ENCODE measurements at places on chromosomes 11 and 22.

DNA sequence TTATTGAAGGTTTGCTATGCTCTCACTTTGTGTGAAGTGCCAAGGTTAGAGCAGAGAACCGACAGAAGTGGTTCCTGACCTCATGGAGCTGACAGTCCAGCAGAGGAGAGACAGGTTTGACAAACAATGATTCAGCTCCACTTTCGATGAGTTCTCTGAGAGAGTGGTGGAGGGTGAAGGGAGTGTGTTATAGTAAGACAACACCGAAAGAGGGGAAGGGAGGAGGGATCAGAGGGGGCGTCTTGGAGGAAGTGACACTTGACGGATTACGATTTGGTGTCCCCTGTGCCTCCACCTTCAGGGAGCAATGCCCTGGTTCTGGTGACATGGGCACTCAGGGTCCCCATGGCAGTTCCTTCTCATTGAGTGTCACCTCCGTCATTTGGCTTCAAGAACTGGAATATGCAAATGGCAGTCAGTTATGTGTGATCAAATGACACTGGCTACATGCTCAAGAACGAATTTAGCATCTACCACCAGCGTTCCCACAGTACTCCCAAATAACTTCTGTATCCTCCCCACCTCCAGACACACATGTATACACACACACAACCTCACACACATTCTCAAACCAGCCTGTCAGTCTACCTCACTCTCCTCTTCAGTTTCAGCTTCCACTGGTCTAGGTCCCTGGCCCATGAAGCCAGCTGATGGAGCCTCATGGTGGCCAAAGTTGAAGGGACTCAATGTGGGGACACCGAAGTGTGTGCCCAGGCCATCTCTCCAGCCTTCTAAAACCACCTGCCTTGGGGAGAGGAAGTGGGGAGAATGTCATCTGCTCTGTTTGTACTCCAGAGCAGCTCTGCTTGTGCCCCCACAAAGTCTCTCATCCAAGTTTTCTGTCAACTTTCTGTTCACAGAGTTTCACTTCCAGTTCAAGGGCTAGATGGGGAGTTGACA, 31.4 kb upstream of the NUP160 start:
- DNase-seq = no peak

DNA sequence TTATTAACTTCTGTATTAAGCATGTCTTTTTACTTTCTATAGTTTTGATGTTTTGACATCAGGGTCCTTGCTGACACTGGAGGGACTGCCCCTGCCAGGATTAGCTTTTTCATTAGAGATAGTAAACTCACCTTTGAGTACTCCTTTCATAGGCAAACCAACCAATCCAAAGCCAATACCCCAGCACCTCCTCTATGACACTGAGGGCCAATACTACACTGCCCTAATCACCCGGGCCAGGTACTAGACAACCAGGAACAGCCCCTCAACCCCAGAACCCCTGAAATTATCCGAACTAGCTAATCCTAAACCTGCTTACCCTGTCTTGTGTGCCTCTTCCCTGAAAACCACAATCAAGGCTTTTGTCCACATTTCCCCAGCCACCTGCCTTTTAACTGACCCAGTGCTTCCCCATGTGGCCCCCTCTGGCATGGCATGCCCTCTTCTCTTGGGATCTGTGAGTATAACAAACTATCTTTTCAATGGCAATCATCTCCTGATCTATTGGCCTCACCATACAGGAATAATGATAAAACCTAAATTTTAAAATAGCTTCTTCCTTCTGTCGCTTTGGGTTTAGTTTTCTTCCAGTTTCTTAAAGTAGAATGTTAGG, 31.2 kb downstream of the RAB6A start:
- DNase-seq = no peak

GRCh38 chr22:19719488-19720021, 3.8 kb upstream of the GP1BB start:
- DNase-seq = no peak

GRCh38 chr11:43644621-43645299, 35.8 kb upstream of the HSD17B12 start:
- no peak for DNase-seq

DNA sequence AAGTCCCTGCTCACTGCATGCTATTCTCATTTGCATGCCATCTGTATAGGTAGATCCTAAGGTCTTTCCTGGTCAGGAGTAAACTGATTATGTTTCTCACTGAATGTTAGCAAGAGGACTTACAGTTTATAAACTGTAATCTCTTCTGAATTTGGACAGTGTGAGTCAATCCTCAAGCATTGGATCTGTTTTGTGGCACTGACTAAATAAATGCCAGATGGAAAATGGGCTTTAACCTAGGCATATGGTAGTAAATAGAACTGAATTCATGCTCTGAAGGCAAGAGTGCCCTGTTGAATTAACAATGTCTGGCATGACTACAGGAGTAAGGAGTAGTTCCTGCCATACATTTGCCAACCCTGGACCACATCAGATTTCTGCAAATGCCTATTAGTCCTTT, 11.4 kb downstream of the FAM181B start:
- DNase-seq = no peak

GRCh38 chr11:6925636-6926207, 504 bp upstream of the ZNF215 start:
- no peak for DNase-seq

DNA sequence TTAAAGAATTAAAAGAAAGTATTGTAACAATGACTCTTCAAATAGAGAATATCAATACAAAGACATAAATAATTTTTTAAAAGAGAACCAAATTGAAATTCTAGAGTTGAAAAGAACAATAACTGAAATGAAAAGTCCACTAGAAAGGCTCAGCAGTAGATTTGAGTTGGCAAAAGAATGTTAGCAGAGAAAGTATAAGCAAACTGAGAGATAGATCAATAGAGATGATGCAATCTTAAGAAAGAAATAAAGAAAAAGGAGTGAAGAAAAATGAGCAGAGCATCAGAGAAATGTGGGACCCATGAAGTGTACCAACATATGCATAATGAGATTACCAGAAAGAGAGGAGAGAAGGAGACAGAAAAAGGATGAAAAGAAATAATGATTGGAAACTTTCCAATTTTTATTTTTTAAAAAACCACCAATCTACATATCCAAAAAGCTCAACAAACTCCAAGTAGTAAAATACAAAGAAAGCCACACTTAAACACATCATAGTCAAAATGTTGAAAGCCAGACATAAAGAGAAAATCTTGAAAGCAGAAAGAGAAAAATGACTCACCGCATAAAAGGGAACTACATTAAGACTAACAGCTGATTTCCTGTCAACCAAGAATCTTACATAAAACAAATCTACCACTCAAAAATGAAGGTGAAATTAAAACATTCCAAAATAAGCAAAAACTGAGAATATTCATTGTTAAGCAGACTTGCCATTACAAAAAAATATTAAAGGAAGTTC, 20.9 kb downstream of the NCF4 start:
- DNase-seq = peak; percentile 60

DNA sequence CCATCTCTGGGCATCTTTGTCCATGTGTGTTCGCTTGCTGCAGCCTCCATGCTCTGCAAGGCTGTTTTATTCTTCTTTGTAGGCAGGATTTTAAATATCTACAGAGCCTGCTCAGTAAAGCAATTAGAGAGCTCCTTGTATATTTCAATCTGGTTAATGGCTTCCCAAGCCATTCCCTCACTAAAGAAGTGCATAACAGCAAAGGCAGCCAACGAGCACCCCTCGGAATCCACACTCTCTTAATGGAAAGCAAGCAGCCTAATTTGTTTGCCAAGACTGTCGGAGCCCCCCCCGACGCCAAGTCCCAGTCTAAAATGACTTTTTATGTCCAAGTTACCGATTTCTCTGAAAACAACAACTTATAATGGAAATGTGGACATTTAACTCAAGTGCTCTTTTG, 123.6 kb downstream of the ARL14EP start:
- no peak for DNase-seq

GRCh38 chr22:29753808-29754657, 12.8 kb downstream of the ZMAT5 start:
- DNase-seq = no peak

- DNase-seq = peak; percentile 74
Measured at GRCh38 chr11:73034331-73034730, 107.8 kb downstream of the FCHSD2 start.

DNA sequence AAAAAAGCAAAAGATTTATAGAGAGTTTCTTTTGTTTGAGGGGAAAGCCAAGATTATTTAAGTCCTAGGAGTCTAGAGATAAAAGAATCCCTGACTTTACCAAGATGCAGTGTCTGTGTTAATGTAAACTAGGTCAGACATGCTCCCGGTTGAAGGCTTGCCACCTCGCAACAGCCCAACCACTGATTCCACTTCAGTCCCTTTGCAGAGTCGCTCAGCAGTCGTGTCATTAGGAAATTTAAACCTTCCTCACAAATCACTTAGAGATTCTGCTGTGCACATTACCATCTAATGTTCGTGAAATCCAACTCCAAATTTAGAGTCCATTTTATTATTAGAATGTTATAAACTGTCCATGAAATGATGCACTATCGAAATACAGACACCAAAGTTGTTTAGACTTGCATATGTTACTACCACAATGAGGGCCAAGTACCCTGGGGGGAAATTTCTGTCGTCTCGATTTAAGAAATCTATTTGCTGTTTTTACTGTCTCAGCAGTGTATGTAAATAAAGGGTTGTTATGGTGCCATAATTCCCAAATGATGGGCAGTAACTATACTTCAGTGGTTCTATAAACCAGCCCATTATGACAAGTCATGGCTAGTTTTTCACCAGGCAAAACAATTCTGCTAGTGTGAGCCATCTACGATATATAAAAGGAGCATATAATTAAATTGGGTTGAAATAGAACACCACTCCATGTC, 101.4 kb upstream of the MTNR1B start:
- no peak for DNase-seq
